ENCODE measurements at places on chromosomes 11 and 22.

DNA sequence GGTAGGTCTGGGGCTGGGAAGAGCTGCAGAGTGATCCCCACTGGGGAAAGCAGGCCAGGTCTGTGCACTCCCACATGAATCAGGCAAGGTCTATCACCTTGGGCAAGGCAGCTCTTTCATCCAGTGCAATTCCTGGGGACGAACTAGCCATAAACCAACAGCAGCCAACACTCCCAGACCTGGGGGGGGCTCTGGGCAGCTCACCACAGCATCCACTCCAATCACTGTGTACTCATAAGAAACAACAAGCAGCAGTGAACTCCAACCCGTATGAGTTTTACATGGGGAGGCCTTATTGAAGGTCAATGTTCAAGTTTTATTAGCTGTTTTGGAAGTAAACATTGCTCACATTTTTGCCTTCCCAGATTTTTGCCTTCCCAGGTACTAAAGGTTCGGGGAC is 157.4 kb upstream of the NAV2 start:
- no peak for DNase-seq

GRCh38 chr22:31987218-31987617 is 42.9 kb downstream of the YWHAH start:
- no peak for DNase-seq

- DNase-seq: no peak
These were observed 42.5 kb downstream of the CTSC start for GRCh38 chr11:88295028-88295427.

DNA sequence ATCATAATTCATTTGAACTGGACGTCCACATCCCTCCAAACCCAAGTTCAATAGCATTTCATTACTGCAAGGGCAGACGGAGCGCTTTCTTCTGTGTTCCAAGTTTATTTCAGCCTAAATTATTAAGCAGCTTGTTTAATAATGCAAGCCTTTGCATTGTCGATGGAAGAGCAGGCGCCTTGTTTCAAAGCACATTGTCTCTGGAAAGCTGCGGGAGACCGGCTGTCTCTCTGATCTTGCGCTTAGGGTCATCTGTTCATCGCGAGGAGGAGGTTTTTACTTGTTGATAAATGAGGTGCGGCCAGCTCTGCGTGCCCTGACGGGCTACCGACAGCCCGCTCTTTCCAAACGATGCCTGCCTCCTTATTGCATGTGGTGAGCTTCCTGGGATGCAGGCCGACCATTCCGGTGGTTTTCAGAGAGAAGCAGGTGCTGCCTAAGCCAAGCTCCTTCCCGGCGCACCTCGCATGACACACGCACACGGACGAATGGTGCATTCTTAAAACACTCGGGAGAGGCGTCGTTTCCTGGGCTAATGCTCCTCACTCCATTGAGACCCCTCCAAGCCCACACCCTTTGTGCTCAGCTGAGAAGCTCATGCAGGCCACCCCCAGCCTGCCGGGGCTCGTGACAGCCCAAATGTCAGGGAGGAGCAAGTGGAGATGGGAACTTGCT is 456.9 kb downstream of the BRD1 start:
- no peak for DNase-seq

GRCh38 chr22:45642986-45643385 is 28.6 kb upstream of the ATXN10 start:
- no peak for DNase-seq

GRCh38 chr11:61928606-61929005 is 11.2 kb upstream of the RAB3IL1 start:
- no peak for DNase-seq

DNA sequence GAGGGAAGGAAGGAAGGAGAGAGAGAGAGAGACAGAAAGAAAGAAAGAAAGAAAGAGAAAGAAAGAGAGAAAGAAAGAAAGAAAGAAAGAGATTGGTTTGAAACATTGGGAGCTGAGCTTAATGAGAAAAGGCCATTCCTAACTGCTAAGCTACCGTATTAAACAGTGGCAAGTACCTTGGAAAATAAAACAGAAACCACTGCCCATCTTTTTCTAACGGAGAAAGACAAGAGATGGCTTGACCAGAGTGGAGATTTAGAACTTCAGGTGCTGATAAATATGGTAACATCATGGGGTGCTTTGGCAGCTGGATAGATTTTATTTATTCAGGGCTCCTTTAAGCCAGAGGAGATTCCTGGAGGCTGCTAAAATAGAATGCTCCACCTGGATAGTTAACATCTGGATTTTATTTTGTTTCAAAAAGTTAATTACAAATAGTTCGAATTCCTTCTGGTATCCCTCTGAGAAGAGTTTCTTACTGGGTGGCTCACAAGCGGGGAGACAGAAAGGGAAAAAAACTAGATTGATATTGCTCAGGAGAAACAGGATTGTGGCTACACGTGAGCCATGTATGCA is 12.9 kb downstream of the TIMP3 start:
- no peak for DNase-seq

GRCh38 chr22:39148727-39149535 is 3.5 kb downstream of the CBX7 start:
- no peak for DNase-seq

GRCh38 chr22:48782811-48783511 is 1044.7 kb downstream of the BRD1 start:
- no peak for DNase-seq

DNA sequence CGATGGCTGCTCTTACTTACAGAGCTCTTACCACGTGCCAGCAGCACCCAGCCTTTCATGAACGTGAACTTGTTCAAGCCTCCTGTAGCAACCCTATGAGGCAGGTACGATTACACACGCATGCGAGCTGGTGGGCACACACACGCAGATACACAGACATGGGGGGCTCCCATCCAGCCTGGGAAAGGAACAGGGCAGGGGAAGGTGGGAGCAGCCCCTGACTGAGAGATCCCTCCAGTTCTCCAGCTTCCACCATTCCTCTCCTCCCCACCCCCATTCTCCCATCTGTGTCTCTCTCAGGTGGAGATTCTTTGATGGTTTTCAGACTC is 37.6 kb upstream of the WNT11 start:
- DNase-seq: no peak

- no peak for DNase-seq
These were observed 15.3 kb downstream of the PTPN5 start for GRCh38 chr11:18776324-18776723.

DNA sequence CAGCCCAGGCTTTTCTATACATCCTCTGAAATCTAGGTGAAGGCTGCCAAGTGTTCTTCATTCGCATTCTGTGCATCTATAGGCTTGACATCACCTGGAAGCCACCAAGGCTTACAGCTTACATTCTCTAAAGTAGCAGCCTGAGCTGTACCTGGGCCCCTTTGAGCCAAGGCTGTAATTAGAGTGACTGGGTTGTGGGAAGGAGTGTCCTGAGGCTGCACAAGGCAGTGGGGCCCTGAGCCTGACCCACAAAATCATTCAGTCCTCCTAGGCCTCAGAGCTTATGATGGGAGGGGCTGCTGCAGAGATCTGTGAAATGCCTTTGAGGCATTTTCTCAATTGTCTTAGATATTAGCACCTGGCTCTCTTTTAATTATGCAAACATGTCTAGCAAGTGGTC is 33.0 kb upstream of the RDX start:
- DNase-seq: no peak

DNA sequence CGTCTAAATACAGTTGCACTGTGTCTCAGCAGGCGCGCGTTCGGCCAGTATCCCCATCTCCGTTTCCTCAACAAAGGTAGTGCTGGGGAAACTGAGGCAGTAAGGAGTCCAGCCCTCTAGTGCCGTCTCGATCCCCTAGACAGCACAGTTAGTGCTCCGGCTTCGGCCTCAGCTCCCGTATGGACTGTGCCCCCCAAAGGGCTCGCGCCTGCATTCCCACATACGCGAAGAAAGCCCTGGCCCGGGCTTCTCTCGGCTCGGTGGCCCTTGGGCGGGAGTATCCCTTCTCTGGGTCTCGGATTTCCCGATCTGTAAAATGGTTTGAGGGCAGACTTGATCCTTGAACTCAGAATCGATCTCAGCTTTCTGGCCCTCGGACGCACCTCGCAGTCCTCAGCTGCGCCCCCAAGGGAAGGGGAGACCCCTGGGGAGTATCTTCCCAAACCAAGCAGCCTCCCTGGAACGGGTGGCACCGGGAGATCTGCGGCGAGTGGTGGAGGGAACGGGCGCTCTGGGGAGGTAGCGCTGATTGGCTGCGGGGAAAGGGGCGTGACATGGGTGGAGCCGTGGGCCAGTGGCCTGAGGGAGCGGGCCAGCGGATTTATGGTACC is 759 bp upstream of the PEX16 start:
- DNase-seq: no peak

- DNase-seq: no peak
These were observed 3.6 kb upstream of the ROBO3 start for GRCh38 chr11:124861670-124862069.

DNA sequence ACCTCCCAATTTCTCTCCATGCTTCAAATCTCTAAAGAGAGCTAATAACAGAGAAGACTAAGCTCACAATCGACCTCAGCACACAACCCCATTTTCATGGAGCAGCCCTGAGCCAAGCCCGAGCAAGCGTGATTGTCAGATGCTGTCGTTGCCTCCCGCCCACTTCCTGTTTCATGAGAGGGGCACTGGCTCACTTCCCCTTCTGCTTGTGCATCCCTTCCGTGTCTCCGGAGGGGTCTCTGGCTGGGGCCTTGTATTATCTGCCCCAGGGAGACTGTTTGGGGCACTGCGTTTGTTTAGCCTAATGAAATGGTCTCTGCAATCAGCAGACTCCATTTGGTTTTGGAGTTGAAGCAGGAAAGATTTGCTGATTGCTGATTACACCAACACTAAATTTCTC is 181.3 kb upstream of the SEZ6L start:
- DNase-seq: no peak

- DNase-seq: no peak
These were observed 25.8 kb upstream of the KCNQ1OT1 start for GRCh38 chr11:2725368-2726300.
